ENCODE measurements at places on chromosomes 6 and 20.

DNA sequence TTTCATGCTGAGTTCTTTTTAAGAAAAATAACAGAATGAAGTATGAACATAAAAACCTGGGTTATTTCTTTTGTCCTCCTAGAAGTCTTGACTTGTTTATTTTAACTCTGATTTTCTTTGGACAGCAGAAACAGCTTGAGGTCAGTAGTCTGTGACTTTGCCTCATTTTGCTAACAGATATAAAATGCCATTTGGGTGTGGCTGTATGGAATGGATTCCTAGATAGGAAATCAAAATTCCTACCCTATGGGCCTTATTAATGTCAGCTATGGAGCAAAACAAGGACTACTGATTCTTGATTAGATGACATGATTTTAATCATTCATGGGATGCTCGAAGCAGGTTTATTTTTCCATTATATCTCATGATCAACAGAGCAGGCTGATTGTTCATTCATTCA, 46.8 kb upstream of the TENT5A start:
- DNase-seq, result no peak

DNA sequence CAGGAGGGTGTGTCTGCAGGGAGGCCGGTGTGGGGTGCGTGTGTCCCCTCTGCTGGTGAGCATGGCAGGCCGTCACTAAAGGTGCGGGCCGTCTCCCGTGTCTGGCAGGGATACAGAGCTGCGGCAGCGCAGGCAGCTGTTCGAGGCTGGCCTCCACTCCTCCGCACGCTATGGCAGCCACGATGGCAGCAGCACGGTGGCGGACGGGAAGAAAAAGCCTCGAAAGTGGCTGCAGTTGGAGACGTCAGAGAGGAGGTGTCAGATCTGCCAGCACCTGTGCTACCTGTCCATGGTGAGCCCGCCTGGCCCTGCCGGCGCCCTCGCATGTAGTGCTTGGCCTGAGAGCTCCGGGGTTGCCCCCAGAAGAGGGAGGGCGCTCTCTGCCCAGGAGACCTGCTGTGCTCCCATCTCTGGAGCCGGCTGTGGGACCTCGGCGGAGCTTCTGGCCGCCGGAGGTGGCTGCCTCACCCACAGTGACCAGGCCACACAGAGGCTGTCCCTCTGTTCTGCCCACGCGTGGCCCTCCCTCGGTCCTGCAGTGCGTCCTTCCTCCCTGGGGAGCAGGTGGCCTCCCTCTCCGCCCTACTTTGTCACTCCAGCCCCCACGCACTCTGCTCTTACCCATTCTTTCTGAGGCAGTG, 149.6 kb downstream of the DTNBP1 start:
- no peak for DNase-seq

GRCh38 chr20:47744803-47745202, 40.5 kb downstream of the SULF2 start:
- DNase-seq, result no peak

- no peak for DNase-seq
Measured at GRCh38 chr20:15616626-15617025, 956.6 kb downstream of the KIF16B start.

GRCh38 chr6:7637533-7637932, 47.5 kb downstream of the SNRNP48 start:
- DNase-seq, result no peak

- no peak for DNase-seq
Measured at GRCh38 chr6:163897669-163898068, 483.2 kb downstream of the QKI start.

GRCh38 chr20:60062431-60063047, 104.3 kb downstream of the CDH26 start:
- DNase-seq, result no peak

DNA sequence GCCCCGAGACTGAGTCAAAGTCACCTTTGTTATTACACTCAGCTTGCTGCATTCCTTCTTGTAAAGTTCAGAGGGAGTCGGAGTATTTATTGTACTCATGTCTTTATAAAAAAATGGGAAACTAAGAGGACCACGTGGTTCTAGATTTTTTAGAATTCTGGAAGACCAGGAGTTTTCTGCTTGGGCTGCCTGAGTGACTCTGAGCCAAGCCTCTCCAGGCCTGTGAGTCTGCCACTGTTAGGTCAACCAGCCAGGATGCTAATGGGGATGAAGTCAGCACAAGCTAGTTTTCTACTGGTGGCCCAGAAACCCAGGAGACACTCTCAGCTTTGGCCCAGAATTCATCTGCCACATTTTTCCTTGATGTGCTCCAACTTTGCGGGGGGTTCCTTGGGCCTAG, 453.5 kb upstream of the SULF2 start:
- DNase-seq, result no peak

DNA sequence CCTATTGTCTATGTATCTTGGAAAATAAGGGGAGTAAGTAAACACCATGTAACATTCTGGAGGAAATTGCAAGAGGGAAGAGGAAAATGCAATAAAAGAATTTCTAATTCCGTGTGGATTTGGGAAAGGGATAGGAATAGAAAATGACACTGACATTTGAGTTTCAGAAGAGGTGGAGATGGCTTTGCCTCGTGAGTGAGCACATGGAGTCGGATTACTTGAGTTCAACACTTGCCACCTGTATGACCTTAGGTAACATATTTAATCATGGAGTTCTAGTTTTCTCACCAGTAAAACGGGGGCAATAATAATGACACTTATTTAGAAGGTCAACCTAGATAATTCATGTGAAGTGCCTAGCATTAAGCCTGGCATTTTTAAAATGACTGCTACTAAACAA, 10.8 kb upstream of the PBOV1 start:
- no peak for DNase-seq

DNA sequence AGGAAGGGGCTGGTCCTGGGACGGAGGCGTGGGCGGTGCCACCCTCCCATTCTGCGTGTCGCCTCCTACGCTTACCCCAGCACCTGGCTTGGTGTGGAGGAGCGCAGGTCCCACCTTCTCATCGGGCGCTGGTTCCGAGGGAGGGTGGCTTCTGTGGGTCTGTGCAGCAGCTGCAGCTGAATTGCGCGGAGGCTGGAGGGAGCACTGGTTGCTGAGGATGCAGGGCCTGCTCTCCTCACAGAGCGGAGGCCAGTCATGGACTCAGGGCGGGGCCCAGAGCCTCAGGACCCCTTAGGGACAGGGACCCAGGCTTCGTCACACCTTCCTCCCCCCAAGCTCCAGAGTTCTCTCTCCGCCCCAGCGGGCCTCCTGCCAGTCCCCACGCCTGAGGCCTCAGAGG, 127.8 kb upstream of the MAP3K4 start:
- DNase-seq, result no peak

DNA sequence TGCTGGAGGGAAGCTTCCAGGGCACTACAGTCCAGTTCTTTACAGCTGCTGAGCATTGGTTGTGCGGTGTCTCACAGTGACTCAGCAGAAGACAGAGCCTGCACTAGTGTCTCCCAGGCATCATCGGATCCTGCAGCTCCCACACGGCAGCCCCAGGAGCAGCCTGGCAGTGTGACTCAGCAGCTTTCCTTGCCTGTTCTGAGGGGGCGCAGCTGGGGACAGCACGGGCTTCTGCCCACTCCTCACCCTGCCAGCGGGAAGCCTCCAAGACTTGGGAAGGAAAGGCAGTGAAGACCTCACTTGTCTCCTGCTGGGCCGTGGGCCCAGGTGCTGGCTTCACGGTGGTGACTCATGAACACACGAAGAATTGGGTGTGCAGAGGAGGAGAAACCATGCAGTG, 165.4 kb downstream of the SYNDIG1 start:
- no peak for DNase-seq

- peak; percentile 93 for DNase-seq
Measured at GRCh38 chr6:49606721-49607390, 29.8 kb downstream of the RHAG start.

- no peak for DNase-seq
Measured at GRCh38 chr20:61502433-61502832, 250.4 kb downstream of the CDH4 start.

DNA sequence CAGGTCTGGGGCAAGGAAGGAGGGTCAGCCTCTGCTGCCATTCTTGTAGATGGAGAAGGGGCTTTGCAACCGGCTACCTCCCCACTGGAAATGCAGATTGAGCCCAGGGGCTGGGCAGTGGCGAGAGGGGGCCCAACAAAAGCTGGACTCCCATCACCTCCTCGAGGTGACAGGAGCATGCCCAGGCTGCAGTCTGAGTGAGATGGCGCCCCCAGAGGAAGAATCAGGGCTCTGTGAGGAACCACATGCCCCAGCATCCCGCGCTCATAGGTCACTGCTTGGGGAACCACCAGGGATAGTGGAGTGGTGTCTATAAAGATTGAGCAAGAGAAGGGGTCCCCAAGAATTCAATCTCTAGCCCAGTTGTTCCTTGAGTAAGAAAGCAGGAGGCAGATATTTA, 31.6 kb upstream of the NEDD9 start:
- DNase-seq, result no peak

DNA sequence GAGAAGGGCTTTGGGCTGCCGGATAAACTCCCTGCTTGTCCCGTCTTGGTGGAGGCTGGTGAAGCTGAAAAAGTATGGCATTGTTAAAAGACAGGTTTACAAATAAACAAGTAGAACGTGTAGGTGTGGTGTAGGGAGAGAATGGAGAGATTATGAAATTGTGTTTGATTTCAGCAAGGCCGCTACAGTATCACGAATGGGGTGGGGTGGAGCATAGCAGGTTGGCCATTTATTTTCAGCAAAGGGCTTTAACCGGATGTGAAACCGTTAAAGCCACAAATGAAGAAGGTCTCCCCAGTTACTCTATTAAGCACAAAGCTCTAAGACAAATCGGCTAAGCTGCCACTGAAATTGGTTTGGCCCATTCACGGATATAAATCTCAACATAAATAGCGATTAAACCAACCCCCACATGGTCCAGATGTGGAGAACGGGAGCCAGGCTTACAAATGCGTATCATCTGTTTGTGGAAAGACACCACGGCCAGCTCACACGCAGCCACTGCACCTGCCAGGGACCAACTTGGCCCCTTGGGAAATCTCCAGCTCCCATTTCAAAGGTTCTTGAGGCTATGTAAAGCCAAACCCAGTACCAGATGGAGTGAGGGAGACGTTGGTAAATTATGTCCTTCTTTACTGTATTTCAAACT, 94.0 kb downstream of the ZMYND8 start:
- DNase-seq, result no peak
